ENCODE measurements at places on chromosomes 16 and 17. TPM values are rescaled to one million over a fixed set of nuclear protein-coding genes. Genes with fewer than 3 reads are reported as not detected.

Gene CCL15
- total RNA-seq = not detected

Gene TUBB3
- total RNA-seq = 2.0 TPM

Gene PRAC1
- total RNA-seq = not detected

Gene ZNF213
- total RNA-seq = 9.0 TPM

Gene HLF
- 21.4 TPM for total RNA-seq

Gene TBC1D3E
- total RNA-seq = not detected

Measured in sciatic nerve (tissue), 2 donors.